NCI-H1694 (cell line): ENCODE measurements at places on chromosomes 13 and 19.

- no peak for DNase-seq
Measured at GRCh38 chr13:73412933-73413332, 354.1 kb downstream of the KLF5 start.

DNA sequence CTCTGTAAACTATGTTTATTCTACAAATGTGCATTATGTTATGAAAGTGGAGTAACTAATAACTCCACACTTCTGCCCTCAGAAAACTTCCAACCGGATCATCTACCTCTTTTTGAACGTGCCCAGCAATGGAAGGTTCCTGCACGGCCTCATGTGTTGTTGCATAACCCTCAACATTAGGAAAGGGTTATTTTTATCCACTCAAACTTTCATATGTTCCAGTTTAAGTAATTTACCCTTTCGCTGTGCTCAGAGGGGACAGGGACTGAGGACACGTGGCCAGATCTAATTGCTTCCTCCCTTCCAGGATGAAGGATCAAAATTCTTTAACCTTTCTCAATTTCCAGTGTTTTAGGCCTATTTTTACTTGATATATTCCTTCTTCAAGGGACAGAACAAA is 29.6 kb downstream of the IRS2 start:
- DNase-seq = no peak

DNA sequence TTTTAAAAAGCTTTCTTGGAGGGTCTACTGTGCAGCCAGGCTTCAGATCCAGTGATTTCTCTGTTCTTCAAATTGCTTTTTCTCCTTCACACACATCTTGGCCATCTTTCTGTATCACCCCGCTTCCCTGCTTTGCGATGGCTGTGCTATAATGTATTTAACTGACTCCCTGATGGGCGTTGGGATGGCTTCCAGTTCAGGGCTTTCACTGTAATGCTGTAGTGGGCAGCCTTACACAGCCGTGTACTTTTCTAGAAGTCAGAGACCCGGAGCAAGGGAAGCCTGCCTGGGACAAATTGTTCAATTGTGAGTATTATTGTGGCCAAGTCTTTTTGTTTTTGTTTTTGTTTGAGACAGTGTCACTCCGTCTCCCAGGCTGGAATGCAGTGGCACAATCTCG is 19.4 kb upstream of the PAK4 start:
- DNase-seq = no peak

DNA sequence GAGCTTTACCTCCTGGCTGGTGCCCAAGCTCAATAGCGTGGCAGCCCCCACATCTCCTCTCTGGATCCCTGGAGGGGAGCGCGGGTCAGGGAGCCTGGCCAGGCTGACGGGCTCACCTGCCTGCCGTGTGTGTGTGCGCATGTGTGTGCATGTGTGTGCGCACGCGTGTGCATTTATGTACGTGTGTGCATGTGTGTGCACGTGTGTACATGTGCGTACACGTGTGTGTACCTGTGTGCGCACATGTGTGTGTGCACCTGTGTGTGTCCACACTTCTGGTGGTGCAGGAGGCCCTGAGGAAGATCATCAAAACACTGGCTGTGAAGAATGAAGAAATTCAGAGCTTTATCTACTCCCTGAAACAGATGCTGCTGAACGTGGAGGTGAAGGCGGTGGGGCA is 1.3 kb downstream of the FSD1 start:
- DNase-seq = no peak

GRCh38 chr13:107743526-107743925 is 471.8 kb downstream of the LIG4 start:
- DNase-seq = no peak

DNA sequence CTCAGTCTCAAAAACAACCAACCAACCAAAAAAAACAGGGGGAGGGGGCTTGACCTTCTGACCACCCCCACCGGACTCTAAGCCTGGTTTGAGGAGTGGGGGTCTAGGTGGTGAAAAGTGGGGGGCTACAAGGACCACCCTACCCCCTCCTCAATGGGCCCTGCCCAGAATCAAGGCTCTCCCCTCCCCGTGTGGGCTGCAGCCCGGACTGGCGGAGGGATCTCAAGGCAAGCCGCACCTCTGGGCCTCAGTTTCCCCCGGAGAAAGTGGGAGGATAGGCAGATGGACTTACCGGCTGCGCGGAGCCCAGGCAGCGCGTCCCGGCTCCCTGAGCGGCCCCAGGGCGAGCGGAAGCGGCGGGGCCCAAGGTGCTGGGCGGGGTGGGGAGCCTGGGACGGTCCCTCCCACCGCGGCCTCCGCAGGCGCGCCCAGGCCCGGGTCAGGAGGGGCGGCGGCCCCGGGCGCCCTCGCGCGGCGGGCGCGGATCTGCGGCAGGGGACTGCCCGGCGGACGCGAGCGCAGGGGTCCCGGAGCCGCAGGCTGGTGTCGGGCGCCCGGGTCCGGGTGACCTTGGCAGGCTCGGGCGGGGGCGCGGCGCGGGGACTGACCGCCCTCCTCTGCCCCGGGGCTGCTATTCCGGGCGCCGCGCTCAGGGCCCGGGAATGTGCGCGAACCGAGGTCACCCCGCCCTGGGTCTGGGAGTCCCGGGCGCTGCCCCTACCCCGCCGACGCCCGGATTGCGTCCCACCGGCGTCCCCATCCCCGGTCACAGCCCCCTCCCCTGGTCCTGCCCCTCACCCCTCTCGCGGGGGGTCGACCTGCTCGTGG is at the start of gene ADAMTSL5:
Gene ADAMTSL5, minus strand, starts transcription at position 349 of the 828 bp plus-strand sequence. CDS start 2,076 bp downstream, outside the sequence.
- no peak for DNase-seq

DNA sequence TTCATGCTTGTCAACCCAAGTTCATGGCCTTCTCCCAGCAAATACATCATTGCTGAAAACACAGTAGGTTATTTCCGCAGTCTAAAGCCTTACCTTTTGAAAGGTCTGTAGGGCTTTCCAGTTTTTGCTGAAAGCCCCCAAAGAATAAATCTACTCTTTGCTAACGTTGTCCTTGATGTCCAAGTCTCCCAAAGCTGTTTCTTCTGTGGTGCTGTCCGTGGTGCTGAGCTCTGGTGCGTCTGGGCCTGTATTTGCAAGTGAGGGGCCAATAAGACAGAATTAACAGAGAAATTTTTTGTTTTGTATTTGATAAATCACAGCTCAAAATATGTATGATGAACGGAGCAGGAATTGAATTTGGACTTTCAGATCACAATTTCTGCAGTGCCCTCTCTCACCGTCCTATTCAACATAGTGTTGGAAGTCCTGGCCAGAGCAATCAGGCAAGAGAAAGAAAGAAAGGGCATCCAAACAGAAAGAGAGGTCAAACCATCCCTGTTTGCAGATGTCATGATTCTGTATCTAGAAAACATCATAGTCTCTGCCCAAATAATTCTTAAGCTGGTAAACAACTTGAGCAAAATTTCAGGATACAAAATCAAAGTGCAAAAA is 9.8 kb upstream of the LGALS16 start:
- DNase-seq = no peak

- no peak for DNase-seq
Measured at GRCh38 chr13:112768795-112769481, 79.1 kb downstream of the ATP11A start.

DNA sequence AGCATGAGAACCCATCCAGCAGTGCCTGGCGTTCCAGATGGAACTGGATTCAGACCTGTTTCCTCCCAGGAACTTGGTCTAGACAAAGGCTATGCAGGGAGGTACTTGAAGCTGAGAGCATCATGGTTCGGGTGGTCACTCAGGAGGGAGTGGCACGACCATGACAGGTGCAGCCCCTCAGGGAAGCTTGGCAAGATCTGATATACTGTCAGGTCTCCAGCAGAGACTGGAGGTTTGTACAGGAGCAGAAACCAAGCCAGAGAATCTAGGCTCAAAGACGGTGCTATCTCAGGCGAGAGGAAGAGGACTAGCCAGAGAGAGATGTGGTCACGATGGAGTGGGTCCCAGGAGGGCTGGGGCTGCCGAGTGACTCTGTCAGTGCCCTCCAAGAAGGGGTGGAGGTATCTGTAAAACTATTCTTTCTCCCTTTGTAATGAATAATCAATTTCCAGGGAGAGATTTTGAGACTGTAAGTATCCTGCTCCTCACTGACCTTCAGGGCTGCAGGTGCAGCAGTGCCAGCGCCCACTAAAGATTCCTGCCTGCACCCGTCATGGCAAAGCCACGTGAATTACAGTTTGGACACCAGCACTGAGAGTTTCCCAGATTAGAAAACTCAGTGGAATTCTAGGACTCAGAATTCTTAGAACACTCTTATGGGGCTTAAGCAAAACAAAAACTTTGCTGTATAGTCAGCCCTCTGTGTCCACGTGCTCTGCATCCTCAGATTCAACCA is 10.2 kb upstream of the DCUN1D2 start:
- DNase-seq = no peak

- DNase-seq = no peak
Measured at GRCh38 chr13:41568972-41569351, 111.6 kb downstream of the RGCC start.

DNA sequence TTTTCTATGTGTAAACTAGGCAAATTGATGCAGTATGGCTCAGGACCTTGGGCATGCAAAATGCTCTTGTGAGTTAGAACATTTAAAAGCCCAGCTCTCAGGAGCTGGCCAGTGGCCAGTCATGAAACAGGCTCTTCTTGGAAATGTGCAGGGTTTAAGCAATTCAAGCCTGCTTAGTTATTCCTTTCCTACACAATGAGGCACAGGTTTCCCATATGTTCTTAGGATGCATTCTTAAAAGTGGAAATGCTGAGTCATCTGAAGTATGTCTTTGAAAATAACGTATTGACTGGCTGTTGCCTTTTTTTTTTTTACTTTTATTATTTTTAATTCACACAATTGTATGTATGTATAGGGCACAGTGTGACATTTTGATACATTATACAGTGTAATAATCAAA is 300.7 kb downstream of the SLC7A1 start:
- no peak for DNase-seq

DNA sequence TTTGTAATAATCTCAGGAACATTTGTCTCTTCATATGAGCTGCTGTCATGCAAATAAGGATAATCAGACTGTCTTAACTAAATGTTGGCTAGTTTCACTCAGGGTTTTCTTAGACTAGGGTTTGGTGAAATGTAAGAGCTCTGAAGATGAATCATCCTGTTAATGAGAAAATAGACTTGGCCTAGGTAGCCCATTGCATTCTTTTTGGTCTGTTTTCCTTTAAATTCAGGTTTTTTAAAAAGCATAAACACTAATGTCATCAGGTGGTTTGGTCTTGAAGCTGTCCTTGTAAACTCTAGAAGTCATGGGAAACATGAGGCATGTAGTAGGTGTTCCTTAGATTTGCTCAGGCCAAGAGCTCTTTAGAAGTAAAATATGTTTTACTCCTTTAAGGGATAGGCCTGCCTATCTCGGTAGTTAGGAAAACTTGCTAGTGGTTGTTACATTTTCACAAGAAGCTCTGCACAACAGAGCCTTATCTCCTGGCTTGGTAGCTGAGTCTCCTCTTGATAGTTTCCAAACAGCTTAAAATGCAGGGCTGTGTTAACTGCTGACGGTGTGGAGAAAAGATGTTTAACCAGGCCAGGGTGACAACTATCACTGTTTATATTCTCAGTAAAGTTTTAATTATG is 62.0 kb upstream of the C1QTNF9B start:
- no peak for DNase-seq

GRCh38 chr19:45250832-45251451 is at the start of gene MARK4:
TSS of gene MARK4 (plus strand) at chr19:45251271. CDS start at chr19:45251589, 318 bp downstream.
- DNase-seq = peak; percentile 75

- DNase-seq = peak; percentile 75
Measured at GRCh38 chr13:35978607-35979316, 152.4 kb downstream of the DCLK1 start.

GRCh38 chr19:43774103-43774939 is 6.5 kb downstream of the KCNN4 start:
- no peak for DNase-seq

GRCh38 chr13:28058866-28059613 is 41.3 kb downstream of the FLT3 start:
- DNase-seq = no peak

- no peak for DNase-seq
Measured at GRCh38 chr13:72122661-72123255, 255.8 kb upstream of the DACH1 start.

DNA sequence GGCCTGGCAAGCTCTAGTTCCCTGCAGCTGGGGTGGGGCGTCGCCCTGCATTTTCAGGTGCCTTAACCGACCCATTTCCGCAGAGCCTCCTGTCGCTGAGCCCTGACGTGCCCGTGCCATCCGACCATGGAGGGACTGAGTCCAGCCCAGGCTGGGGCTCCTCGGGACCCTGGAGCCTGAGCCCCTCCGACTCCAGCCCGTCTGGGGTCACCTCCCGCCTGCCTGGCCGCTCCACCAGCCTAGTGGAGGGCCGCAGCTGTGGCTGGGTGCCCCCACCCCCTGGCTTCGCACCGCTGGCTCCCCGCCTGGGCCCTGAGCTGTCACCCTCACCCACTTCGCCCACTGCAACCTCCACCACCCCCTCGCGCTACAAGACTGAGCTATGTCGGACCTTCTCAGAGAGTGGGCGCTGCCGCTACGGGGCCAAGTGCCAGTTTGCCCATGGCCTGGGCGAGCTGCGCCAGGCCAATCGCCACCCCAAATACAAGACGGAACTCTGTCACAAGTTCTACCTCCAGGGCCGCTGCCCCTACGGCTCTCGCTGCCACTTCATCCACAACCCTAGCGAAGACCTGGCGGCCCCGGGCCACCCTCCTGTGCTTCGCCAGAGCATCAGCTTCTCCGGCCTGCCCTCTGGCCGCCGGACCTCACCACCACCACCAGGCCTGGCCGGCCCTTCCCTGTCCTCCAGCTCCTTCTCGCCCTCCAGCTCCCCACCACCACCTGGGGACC is 1.2 kb downstream of the ZFP36 start:
- DNase-seq = no peak

- DNase-seq = peak; percentile 42
Measured at GRCh38 chr19:6021878-6022569, 44.1 kb upstream of the RANBP3 start.

- no peak for DNase-seq
Measured at GRCh38 chr13:105184201-105184600, 1351.3 kb downstream of the EFNB2 start.

GRCh38 chr13:27455331-27455855 is 5.0 kb upstream of the MTIF3 start:
- no peak for DNase-seq

DNA sequence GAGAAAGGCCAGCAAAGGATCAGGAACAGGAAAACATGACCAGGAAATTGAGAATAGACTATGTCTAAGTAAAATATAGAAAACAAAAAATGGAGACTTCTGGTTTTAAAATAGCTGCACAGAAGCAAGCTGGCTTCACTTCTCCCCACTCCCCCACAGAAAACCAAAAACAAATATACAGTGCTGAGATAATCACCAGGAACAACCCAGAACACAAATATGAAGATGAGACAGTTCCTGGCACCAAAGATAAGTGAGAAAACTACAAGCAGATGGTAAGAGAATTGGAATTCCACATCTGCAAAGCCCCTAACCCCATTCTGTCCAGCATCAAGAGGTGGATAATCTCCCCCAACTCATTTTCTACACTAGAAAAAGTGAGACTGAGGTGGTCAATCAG is 397.7 kb downstream of the SUCLA2 start:
- DNase-seq = no peak
